ENCODE measurements at places on chromosomes 5 and 9. TPM values are rescaled to one million over a fixed set of nuclear protein-coding genes. Genes with fewer than 3 reads are reported as not detected.

The C9 gene
- total RNA-seq: 0.58 TPM

GRCh38 chr5:14009575-14009974 lies 65.1 kb upstream of the DNAH5 start:
- DNase-seq: no peak

DNA sequence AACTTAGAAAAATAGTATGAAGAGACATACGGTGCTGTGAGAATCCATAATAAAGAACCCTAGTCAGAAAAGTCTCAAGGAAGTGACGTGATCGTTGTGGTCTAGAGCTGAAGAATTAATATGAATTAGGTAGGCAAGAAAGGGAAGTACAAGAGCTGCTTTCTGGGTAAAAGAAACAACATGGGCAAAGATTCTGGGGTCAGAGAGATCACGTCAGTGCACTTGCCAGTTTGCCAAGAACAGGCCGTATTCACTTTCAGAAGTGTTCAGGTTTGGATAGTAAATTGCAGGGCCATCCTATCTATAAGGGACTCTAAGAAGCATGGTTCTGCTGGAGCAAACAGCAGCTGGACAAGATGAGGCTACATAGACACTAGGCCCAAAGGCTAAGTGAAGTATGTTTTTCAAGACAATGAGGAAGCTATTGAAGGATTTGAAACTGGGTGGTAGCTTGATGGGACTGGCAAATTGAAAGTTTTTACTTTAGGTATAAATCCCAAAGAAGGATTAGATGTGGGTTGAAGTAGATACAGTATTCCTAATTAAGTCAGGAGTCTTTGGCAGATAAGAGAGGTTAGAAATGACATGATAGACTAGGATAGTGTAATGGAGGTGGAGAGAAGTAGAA lies 4.8 kb upstream of the CHD1 start:
- DNase-seq: no peak

- no peak for DNase-seq
Observed at GRCh38 chr5:69046375-69046957, 47.3 kb upstream of the SLC30A5 start.

- no peak for DNase-seq
Observed at GRCh38 chr5:42759456-42759855, 2.8 kb downstream of the CCDC152 start.

The SH2D3C gene
- total RNA-seq: 21.7 TPM

The URM1 gene
- 56.4 TPM for total RNA-seq

GRCh38 chr5:34039398-34040157 lies 3.4 kb downstream of the C1QTNF3 start:
- no peak for DNase-seq

DNA sequence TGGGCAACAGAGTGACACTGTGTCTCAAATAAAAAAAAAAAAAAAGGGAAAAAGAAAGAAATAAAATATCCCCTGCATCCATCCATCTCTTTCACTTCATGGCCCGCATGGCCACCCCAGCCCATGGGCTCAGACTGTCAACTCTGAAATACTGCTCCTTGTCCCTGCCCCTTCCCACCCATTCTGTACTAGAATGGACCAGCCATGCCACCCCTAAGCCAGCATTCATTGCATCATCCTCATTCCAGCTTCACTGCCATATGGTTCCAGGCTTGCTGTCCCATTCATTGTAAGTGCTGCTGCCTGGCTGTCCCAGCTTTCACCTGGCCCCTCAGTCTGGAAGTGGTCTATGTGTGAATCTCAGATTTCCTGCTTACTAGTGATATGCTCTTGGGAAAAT lies 46.2 kb downstream of the SPRY4 start:
- DNase-seq: no peak

GRCh38 chr5:10663489-10664179 lies 97.4 kb downstream of the DAP start:
- DNase-seq: no peak

The WNK2 gene
- 0.93 TPM for total RNA-seq
